ENCODE measurements at places on chromosomes 16 and 17.

GRCh38 chr16:77393955-77394354 is 40.9 kb downstream of the ADAMTS18 start:
- H3K4me3 ChIP-seq = no peak overlapping the region
- H3K27ac ChIP-seq = no peak overlapping the region
- no peaks in the 10 kb centered on the region for H3K4me1 ChIP-seq
- H3K36me3 ChIP-seq = no peaks in the 10 kb centered on the region
- H3K27me3 ChIP-seq = no peaks in the 10 kb centered on the region
- no peak for DNase-seq

DNA sequence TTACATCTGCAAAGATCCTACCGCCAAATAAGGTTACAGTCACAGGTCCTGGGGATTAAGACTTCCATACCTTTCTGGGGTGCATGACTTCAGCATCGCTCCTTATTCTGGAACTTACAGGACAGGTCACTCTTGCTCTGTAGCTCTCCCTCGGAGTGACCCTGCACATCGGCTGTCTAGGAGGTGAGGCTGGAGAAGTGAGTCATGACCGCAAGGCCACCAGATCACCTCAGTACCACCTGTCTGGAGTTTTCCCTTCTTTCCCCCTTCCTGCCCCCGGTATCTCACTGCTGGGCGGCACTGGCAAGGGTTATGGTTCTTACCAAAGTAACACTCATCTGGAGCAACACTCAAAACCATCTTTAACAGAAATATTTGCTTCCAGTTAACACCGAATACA is 374.8 kb downstream of the SLC39A11 start:
- H3K4me3 ChIP-seq = no peak overlapping the region
- no peaks in the 10 kb centered on the region for H3K27me3 ChIP-seq
- H3K36me3 ChIP-seq = no peaks in the 10 kb centered on the region
- H3K4me1 ChIP-seq = peaks cover 21% of the 10 kb centered on the region

DNA sequence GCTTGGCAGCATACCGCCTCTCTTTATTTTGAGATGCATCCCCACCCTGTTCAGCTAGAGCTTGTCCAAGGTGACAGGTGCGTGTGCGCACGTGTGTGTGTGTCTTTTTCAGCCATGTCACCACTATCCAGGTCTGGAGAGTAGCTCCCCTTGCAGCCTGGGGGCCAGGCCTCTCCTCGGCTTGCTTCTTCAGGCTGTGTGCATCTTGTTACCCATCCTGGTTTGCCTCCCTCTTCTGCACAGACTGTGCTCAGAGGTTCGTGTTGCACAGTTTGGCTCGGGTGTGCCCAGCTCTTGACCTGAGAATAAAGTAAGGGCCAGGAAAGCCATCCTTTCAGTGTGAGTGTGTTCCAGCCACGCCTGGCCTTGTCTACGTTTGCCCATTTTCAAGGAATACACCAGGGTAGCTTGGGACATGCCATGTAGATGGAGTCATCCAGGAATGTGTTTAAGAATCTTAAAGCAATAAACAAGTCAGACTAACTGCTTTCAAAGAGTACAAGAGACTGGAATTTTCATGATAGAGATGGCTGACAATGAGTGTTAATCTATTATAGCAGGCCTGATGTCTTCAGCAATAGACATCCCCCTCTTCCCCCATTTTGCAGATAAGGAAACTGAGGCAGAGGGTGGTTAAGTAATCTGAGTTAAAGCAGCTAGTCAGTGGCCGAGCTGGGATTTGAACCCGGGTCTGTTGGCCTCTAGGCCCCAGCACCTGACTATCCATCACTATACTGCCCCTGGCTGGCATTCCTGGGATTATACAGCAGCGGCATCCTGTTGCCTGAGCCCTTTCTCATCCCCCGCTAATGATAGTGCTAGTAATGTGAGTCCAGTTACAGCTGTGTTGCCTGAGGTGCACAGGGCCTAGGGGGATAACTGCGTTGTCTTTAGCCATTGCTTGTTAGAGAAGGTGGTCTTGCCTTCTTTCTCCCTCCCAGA is 77.9 kb downstream of the KSR1 start:
- H3K4me3 ChIP-seq = no peak overlapping the region
- DNase-seq = no peak
- H3K27me3 ChIP-seq = no peaks in the 10 kb centered on the region

- H3K4me1 ChIP-seq = no peaks in the 10 kb centered on the region
- no peak overlapping the region for H3K27ac ChIP-seq
- no peak overlapping the region for H3K4me3 ChIP-seq
These were observed 69.9 kb downstream of the GSG1L start for GRCh38 chr16:27993587-27993986.

DNA sequence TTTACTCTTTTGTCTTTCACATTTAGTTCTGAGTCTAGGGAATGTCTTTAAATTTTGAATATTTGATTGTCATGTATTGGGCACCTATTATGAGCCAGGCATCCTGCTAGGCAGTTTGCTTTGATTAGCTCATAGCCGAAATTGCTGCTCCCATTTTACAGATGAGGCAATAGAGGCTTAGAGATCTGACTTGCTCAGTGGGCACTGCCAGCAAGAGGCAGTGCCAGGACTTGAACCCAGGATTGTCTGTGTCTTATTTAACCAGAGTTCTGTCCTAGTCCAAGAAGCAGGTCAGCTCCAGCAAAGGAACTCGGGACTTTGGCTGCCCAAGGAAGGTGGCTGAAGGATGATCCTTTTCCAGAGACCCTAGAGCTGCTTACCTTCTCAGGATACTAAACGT is 24.5 kb downstream of the BEAN1 start:
- no peak overlapping the region for H3K27ac ChIP-seq
- no peaks in the 10 kb centered on the region for H3K36me3 ChIP-seq
- H3K4me1 ChIP-seq = no peaks in the 10 kb centered on the region
- DNase-seq = no peak
- no peak overlapping the region for H3K4me3 ChIP-seq

DNA sequence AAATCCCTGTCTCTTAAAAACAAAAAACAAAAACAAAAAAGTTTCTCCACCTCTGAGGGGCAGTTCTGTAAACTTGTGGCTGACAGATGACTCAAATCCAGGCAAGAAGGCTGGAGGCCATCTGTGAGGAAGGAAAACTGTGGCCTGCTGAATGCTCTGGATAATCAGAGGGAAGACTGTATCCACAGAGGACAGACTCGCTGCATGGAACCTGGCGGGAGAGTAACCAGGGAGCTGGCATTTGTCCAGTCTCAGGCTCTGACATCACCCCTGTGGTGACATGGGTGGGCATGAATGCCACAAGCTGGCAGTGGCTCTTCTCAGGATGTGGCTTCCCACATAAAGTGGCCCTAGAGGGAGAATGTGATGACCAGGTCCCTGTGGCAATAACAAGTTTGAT is 2.8 kb upstream of the KSR1 start:
- H3K27ac ChIP-seq = no peak overlapping the region
- H3K36me3 ChIP-seq = no peaks in the 10 kb centered on the region
- peaks cover 15% of the 10 kb centered on the region for H3K4me1 ChIP-seq

GRCh38 chr17:4469552-4469951 is 29.1 kb upstream of the SPNS2 start:
- no peak for DNase-seq
- H3K27ac ChIP-seq = no peak overlapping the region
- H3K36me3 ChIP-seq = no peaks in the 10 kb centered on the region
- no peak overlapping the region for H3K4me3 ChIP-seq

DNA sequence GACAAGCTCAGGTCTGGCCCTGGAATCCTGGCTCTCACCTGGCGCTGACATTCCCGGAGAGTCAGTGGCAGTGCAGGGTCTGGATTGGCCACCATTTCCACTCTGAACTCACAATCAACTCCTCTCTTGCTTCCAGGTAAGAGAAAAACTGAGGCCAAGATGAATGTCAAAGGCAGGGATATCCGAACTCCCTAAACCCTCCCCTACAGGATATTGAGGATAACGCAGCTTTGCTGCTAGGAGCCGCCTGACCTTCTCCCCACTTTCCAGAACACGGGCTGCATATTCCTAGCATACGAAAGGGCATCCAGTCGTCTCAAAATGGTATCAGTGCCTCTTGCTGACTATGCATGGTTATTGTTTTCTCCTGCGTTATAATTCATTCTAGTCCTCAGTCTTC is 473.4 kb downstream of the SOX9 start:
- H3K27me3 ChIP-seq = peaks cover 3% of the 10 kb centered on the region
- no peaks in the 10 kb centered on the region for H3K4me1 ChIP-seq
- H3K4me3 ChIP-seq = no peak overlapping the region
- DNase-seq = no peak
- no peak overlapping the region for H3K27ac ChIP-seq
- no peaks in the 10 kb centered on the region for H3K36me3 ChIP-seq

- no peaks in the 10 kb centered on the region for H3K4me1 ChIP-seq
- no peak overlapping the region for H3K27ac ChIP-seq
- no peaks in the 10 kb centered on the region for H3K36me3 ChIP-seq
- no peak for DNase-seq
- no peak overlapping the region for H3K4me3 ChIP-seq
These were observed 54.9 kb upstream of the GPRC5B start for GRCh38 chr16:19939553-19939952.

- no peaks in the 10 kb centered on the region for H3K36me3 ChIP-seq
- peak overlapping the region; percentile 87 for H3K4me3 ChIP-seq
- no peak for DNase-seq
- H3K27me3 ChIP-seq = no peaks in the 10 kb centered on the region
These were observed 379 bp downstream of the SNX29 start for GRCh38 chr16:11976850-11977375.

Data from CD8-positive, alpha-beta memory T cell (primary cell).